Endothelial cell (in vitro differentiated cells): ENCODE measurements at places on chromosomes 11 and 22. TPM values are rescaled to one million over a fixed set of nuclear protein-coding genes. Genes with fewer than 3 reads are reported as not detected.

Gene RAG1
- 3.9 TPM for total RNA-seq

Gene OR2AG1
- not detected for total RNA-seq

Gene PHETA2
- 3.5 TPM for total RNA-seq

Gene KCNJ5
- 0.05 TPM for total RNA-seq

Gene OR51B2
- total RNA-seq: not detected

Gene TEX12
- not detected for total RNA-seq

Gene STK33
- total RNA-seq: 17.9 TPM

Gene ALX4
- total RNA-seq: not detected

Gene LRRC74B
- total RNA-seq: not detected

Gene C1QTNF5
- total RNA-seq: 26.0 TPM

Gene TSKU
- 29.9 TPM for total RNA-seq

Gene LGALS12
- total RNA-seq: 0.67 TPM

Gene OR2AG2
- total RNA-seq: 0.26 TPM

Gene KLHL35
- 2.8 TPM for total RNA-seq

Gene GRAMD1B
- 49.6 TPM for total RNA-seq

Gene CRYBA4
- 0.46 TPM for total RNA-seq

Gene CACNA1I
- 0.10 TPM for total RNA-seq

Gene CD3D
- total RNA-seq: not detected

Gene AMOTL1
- total RNA-seq: 35.9 TPM

Gene CHRM1
- not detected for total RNA-seq

Gene CSNK2A3
- total RNA-seq: 4.3 TPM

Gene OR52I1
- not detected for total RNA-seq

Gene LDHAL6A
- total RNA-seq: not detected

Gene KCNA4
- total RNA-seq: 0.21 TPM

Gene MRGPRX4
- total RNA-seq: not detected

Gene EXPH5
- total RNA-seq: 0.62 TPM

Gene OR10A2
- total RNA-seq: not detected

Gene TSSK2
- not detected for total RNA-seq

Gene CNTN5
- 0.15 TPM for total RNA-seq

Gene ZNF70
- 8.0 TPM for total RNA-seq

Gene TRIM49
- total RNA-seq: not detected

Gene KRTAP5-1
- not detected for total RNA-seq

Gene CDKN1C
- total RNA-seq: 25.3 TPM

Gene YPEL4
- total RNA-seq: not detected

Gene B4GALNT4
- total RNA-seq: 14.9 TPM

Gene CALCB
- total RNA-seq: 0.28 TPM

Gene TPBGL
- total RNA-seq: 7.0 TPM

Gene MS4A15
- not detected for total RNA-seq

Gene MMP3
- total RNA-seq: not detected

Gene OR56A1
- 0.03 TPM for total RNA-seq

Gene CHADL
- total RNA-seq: 1.2 TPM

Gene VPREB1
- not detected for total RNA-seq

Gene CD248
- total RNA-seq: 2.9 TPM

Gene CCDC188
- total RNA-seq: not detected

Gene TMA7B
- total RNA-seq: 1.0 TPM

Gene OMP
- total RNA-seq: not detected

Gene MUC6
- not detected for total RNA-seq

Gene SAA2
- not detected for total RNA-seq

Gene OR51F2
- not detected for total RNA-seq

Gene CCDC15
- total RNA-seq: 2.4 TPM

Gene MUC5AC
- not detected for total RNA-seq

Gene INS
- total RNA-seq: not detected

Gene CCDC86
- total RNA-seq: 15.5 TPM
